Amniotic epithelial cell (primary cell): ENCODE measurements at places on chromosomes 11 and 22.
A peak's percentile ranks its signal among the peaks of the same experiment; 100 is the strongest.

DNA sequence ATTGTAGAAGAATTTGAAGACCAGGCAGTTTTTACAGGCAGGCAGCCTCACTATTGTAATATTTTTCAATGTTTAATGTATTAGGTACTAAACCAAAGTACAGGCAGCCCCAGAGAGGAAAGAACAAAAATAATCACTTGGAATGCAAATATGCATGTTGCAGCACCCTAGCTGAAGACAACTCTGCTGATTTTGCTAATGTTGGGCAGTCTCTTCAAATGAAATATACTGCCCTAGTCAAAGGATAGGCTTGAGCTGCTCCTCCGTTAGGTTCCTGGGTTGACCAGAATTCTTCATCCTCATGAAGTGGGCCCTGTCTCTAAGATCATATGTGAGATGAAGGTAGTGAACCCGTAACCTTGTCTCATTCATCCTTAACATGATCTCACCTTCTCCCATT lies 153.1 kb upstream of the DDI1 start:
- no peak for DNase-seq

- DNase-seq: no peak
Observed at GRCh38 chr11:16749666-16750065, 11.2 kb downstream of the C11orf58 start.

DNA sequence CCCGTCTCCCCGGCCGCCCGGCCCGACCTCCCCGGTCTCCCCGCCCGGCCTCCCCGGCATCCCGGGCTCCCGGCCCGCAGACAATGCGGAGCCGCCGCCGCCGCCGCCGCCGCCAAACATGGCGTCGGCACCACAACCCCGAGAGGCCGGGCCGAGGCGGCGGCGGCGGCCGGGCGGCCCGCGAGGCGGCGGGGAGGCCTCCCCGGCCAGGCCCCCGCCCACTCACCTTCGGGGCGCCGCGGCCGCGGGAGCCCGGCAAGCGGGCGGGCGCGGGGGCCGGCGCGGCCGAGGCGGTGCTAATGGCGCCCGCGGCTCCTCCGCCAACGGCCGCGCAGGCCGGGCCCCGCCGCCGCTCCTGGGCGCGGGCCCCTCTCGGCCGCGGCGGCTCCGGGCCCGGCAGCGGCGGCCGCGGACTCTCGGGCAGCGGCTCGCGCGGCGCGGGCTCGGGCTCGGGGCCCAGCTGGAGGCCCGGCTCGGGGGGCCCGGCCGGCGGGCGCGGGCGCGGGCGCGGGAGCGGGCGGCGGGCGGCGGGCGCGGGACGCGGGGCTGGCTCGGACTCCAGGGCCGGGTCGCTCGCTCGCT lies 311 bp downstream of the BRD1 start:
- no peak for DNase-seq

DNA sequence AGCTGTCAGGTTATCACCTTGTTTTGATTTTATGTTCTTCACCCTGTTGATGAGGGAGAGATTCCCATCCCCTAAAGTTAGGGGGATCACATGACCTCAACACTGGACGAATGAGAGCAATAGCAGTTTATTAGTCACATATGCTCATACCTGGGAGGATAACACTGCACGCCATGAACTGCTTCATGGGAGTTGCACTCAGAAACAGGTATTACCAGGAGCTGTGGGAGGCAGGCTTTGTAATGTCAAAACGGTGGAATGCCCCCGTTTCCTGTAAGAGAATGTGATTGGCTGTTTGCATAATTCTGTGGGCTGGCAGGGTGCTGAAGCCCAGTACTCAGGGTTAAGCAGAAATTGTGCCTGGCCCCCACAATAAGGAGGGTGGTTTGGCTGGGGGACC lies 3.2 kb upstream of the THY1 start:
- DNase-seq: no peak

GRCh38 chr11:23425381-23425780 lies 565.1 kb upstream of the CCDC179 start:
- DNase-seq: no peak

GRCh38 chr11:28738549-28738948 lies 630.4 kb downstream of the METTL15 start:
- peak; percentile 21 for DNase-seq

DNA sequence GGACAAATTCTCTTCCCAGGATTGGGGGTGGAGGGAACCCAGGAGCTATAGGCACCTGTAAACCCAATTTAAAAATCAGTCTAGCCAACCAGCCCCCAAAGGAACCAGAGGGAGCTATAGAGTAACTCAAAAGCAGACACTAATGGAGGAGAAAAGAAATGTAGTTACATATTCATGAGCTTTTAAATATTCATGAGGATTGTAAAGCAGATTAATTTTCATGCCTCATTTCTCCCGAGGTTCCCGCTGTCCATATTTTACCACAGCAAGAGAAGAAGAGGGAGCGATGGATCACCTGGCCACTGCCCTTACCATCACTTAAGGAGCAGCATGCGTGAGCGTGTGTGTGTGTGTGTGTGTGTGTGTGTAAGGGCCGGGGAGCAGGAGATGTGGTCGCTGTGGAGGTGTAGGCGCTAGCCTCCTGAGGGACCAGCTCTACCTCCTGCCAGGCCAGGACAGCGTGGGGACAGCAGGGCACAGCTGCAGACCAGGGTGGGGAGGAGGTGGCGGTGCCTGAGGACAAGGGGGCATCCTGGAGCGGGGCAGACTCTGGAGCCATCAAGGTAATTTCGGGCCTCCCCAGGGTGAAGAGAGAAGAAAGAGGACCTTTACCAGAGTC lies 100.7 kb upstream of the THY1 start:
- DNase-seq: no peak

DNA sequence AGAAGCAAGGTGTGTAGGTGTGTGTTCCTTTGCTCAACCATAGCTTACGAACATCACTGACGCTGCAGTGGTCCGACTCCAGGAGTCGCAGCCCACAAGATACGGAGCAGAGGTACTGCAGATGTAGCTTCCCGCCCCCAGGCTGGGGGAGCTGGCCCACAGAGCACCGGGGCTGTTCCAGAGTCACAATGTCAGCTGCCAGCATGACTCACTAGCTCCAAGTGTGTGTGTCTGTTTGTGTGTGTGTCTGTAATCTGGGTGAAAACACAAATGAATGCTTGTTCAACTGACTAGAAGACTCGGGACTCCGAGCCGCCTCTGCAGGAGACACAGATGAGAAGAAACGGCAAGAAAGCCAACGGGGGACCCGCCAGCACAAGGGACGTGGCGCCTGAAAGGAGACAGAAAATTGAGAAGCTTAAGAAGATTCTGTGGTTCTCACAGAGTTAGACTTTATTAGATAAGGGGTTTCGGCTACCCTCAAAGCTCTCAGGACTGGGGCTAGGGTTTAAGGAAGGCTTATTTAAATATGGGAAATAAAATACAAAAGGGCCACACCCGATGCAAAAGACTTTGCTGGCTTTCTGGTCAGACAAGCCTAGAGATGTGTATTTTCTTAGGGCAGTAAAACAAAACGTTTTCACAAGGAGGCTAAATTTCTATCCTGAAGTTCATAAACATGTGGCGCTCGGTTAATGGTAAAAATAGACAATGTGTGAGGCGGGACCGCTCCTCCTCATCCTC lies 10.7 kb downstream of the VSIG10L2 start:
- DNase-seq: no peak
